Renal pelvis (tissue), 12 donors: ENCODE measurements at places on chromosomes 12 and 14. TPM values are rescaled to one million over a fixed set of nuclear protein-coding genes. Genes with fewer than 3 reads are reported as not detected.

Gene C1S
- 43.0 TPM for polyA plus RNA-seq

- no peak for DNase-seq
Measured at GRCh38 chr12:130460611-130461446, 123.1 kb downstream of the PIWIL1 start.

DNA sequence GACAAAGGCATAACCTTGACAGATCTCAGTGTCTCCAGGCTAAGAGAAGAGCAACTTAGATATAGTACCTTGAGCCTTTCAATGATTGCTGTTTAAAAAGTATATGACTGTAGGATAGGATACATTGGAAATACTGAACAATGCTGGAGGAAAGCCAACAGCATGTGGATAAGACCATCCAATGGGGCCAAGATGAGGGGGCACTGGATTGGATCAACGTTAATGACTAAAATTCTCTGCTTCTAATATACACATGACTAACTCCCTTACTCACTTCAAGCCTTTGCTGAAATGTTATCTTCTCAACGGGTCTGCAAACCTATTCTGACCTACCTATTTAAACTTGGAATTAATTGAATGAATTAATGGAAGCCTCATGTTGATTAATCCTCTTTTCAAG lies 354.9 kb downstream of the RAD51B start:
- no peak for DNase-seq

DNA sequence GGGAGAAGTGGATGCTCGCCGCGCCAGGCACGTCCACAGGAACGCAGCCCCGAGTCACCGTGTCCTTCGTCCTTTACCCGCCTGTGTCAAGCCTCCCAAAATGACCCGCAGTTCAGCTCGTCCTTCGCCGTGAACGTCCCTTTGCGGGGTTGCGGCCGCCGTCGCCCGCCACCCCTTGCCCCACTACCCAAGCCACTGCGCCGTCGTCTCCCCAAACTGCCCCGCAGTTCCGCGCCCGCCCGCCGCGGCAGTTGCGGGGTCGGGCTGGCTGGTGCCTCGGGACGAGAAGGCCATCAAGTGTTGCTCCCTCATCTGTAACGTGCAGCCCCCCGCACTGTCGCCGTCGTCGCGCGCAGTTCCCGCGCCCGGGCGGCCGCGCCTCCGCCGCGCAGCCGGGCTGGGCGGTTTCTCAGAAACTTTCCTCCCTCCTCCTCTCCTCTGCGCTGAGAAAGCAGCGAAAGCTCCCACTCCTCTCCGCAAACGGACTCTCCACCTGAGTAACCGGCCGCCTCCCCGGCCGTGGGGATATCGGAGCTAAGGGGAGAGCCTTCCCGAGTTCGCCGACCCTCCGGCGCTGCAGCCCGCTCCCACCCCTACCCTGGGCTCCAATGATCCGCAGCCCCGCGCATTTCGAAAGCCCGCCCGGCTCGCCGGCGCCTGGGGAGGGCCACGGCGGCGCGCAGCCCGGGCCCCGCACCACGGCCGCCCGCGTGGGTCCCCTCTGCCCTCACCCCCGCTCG lies 6.7 kb downstream of the CDKN1B start:
- DNase-seq = no peak

DNA sequence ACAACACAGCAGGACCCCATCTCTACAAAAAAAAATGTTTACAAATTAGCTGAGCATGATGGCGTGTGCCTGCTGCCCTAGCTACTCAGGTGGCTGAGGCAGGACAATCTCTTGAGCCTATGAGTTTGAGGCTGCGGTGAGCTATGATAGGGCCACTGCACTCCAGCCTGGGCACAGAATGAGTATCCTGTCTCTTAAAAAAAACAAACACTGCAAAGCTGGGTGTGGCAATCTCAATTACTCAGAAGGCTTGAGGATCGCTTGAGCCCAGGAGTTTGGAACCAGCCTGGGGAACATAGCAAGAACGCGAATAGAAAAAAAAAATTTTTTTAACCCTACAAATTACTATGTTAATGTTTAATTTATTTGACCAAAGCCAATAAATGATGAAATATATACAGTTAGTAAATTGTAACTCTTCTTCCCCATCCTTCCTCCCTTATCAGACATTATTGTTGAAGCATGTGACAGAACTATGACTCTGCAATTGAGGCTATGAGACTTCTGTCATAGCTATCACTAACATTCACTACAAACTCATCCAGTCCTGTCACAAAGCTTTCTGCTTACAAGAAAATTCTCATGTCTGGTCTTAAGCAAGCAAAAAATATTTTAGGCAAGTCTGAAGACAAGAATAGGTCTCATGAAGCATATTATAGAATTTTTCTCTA lies 9.8 kb downstream of the BTBD7 start:
- DNase-seq = no peak
